Activated naive CD4-positive, alpha-beta T cell treated with Interleukin-2 at 50 U/mL for 16 hours (primary cell): ENCODE measurements at places on chromosomes 7 and 10.

DNA sequence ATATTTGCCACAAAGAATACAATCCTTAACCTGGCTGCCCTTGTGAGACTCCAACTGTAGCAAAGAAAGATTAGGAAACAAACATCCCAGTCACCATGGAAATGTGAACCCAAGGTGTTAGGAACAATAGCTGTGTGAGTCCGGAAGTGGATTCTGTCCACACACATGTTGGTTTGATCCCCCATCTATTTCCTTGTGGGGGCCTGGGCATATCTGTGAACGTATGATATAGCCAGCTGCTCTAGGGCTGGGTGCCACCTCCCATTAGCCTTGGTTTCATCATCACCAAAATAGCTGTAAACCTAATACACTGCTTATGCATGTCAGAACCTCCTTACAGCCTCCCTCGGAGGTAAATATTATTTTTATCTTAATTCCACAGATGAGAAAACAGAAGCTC lies 26.4 kb downstream of the GRK5 start:
- no peak for DNase-seq

DNA sequence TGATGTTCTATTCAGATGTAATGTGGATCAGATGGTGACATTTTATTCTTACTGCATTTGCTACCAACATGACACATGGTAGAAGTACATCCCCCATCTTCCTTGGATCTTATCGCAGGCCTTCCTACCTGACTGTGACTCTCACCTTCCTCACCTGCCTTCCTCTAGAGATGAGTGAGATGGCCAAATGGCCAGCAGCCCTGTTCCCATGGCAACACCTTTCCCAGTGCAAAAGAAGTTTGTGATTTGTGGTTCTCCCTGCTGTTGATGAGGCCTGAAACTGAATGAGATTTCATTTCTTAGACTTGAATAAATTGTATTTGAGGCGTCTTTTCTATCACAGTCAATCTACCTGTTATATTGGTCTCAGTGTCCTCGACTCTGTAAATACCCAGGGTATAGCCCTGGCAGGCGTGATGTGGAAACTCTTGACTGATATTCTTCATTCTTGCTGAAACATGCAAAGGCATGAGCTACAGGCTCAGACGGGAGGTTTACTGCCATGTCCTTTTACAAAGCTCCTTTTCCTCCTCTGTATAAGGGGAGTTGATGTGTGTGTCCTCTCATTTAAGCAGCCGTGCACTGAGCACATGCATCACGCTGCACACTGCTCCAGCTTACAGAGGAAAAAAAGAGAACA lies 440.7 kb upstream of the AKR1E2 start:
- DNase-seq = no peak

DNA sequence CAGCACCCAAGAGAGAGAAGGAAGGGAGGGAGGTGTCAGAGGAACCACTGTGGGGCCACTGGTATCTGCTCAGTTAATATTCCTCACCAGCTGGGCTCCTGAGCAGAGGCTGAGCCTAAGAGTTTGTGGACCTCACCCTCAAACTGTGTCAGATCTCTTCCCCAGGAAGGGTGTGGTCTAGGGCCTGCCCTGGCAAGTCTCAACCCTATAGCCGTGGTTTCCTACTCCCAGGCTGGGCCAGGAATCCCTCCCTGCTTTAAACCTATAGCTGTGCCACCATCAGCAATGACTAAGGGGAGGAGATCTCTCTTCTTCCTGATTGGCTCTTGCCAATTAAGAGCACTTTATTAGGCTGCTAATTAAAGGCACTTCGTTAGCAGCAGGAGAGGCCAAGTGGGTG lies 29.9 kb downstream of the POLL start:
- DNase-seq = no peak

DNA sequence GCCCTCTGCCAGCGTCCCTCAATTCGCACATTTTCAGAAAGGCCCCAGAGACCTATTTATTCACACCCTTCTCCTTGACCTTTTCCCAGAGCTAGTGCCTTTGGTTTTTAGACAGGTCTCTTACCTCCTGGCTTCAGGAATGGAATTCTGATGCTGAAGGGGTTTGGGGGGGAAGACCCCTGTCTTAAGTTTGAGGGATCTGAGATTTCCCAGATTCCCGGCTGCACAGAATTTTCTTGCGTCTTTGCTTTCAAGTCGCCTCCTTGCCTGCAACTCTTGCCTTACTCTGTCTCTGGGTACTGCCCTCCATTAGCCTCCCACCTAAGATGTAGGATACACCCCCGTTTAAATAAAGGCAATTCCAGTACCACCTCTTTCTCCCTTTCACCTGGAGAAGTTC lies 1.9 kb downstream of the GATA3 start:
- no peak for DNase-seq
